ENCODE measurements at places on chromosomes 13 and 19.

DNA sequence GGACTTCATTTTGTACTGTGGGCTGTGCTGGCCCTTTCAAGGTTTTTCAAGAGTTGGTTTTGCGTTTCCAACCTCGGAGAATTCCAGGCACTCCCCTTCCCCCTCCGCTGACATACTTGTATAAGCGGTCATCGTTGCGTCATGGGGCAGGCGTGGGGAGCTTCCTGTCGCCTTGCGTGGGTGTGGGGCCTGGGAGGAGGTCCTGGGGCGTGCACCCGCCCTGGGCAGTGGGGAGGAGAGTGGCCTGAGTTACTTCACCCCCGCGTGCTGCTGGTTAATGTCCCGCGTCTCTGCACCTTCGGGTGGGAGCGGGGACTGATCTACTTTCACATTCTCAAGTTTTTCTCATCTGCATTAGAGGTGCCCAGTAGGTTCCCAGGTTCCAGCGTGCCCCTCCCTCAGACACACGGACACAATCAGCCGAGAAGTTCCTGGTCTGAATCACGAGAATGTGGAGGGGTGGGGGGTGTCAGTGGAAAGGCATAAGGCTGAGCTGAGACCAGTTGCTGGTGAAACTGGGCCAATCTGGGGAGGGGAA is 4.1 kb downstream of the IER2 start:
- no peaks in the 10 kb centered on the region for H3K27me3 ChIP-seq
- peak; percentile 48 for DNase-seq
- H3K4me1 ChIP-seq: peaks cover 38% of the 10 kb centered on the region
- H3K36me3 ChIP-seq: peaks cover 5% of the 10 kb centered on the region
- H3K27ac ChIP-seq: peak overlapping the region; percentile 98

DNA sequence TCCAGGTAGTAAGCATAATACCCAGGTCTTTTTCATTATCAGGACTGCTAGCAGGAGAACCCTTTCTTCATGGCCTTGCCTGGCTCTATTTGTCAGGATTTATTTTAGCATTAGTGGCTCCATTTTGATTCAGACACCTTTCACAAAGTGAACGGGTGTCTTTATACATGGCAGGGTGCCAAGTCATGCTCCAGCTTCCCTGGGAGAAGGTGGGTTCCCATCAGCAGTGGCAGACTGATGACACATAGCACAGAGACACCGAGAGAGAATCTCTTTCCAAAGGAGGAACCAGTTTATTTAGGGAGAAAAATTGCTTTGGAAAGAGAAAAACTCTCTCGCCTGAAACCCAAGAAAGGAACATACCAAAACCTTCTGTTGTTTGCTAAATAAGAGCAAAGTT is 135.3 kb upstream of the TMTC4 start:
- no peak for DNase-seq
- no peak overlapping the region for H3K4me3 ChIP-seq
- H3K27ac ChIP-seq: no peak overlapping the region
- H3K36me3 ChIP-seq: no peaks in the 10 kb centered on the region

GRCh38 chr19:2142173-2142829 is 9.1 kb downstream of the AP3D1 start:
- H3K36me3 ChIP-seq: peaks cover 22% of the 10 kb centered on the region
- no peak overlapping the region for H3K27ac ChIP-seq
- no peak overlapping the region for H3K4me3 ChIP-seq
- DNase-seq: no peak

DNA sequence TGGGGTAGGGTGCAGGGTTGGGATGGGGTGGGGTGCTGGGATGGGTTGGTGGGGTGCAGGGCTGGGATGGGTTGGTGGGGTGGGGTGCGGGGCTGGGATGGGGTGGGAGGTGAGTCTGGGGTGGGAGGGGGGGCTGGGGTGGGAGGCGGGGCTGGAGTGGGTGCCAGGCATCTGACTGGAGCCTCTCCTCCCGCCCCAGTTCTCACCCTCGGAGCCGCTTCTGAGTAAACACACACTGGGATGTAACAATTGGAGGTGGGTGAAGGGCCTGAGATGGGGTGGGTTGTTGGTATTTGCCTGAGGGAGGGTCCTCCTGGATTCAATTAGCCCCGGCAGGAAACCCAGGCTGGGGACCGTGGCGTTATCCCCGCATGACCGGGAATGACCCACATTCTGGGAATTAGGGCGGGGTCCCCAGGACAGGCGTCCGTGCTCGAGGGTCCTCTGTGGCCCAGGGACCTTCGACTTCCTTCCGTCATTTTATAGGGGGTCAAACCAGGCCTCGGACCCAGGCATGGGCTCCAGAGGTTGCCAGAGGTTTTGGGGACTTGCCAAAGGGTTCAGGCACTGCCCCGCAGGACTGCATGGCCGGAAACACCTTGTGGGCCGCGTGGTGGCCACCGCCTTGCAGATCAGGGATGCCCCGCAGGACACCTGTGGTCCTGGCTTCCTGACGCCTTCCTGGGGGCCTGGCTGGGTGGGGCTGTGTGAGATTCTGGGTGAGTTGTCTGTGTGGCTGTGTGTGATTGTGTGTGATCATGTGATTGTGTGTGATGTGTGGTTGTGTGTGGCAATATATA is 1.4 kb downstream of the TMPRSS9 start:
- no peaks in the 10 kb centered on the region for H3K27me3 ChIP-seq
- no peaks in the 10 kb centered on the region for H3K4me1 ChIP-seq
- no peak overlapping the region for H3K27ac ChIP-seq
- H3K36me3 ChIP-seq: no peaks in the 10 kb centered on the region
- DNase-seq: no peak
